ENCODE measurements at places on chromosomes 16 and 17.

- DNase-seq: no peak
These were observed 685 bp downstream of the FASN start for GRCh38 chr17:82097184-82097918.

DNA sequence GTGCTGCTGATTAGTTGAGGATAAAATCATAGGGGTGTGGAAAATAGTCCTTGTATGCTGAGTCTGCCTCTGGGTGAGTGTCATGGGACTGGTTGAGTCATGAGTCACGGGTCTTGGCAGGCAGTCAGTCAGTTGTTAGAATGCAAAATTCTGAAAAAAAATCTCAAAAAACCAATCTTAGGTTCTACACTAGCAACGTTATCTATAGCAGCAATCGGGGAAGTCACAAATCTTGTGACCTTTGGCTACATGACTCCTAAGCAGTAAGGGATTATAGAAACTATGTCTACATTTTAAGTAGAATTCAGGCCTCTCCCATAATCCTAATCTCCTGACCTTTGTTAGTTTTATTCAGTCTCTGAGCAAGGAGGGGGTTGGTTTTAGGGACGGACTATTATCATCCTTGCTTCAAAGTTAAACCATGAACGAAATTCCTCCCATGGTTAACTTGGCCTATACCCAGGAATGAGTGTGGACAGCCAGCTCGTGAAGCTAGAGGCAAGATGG, 18.0 kb upstream of the PMFBP1 start:
- DNase-seq: no peak

GRCh38 chr17:45146166-45146565, 2.1 kb upstream of the HEXIM1 start:
- DNase-seq: no peak

GRCh38 chr17:43125967-43126910, 1.1 kb upstream of the BRCA1 start:
- DNase-seq: no peak

Measured in NCI-H1048 (cell line).